ENCODE measurements at places on chromosomes 5 and 9. TPM values are rescaled to one million over a fixed set of nuclear protein-coding genes. Genes with fewer than 3 reads are reported as not detected.

The TLR4 gene
- polyA plus RNA-seq, result under 0.01 TPM

The ZBTB34 gene
- 8.2 TPM for polyA plus RNA-seq

The SAXO1 gene
- 0.11 TPM for polyA plus RNA-seq

The PFN3 gene
- polyA plus RNA-seq, result not detected

The OBP2B gene
- not detected for polyA plus RNA-seq

The ECSCR gene
- 4.9 TPM for polyA plus RNA-seq

The FGF1 gene
- 0.30 TPM for polyA plus RNA-seq

The ZNF484 gene
- 0.55 TPM for polyA plus RNA-seq

The STPG3 gene
- not detected for polyA plus RNA-seq

The KIF12 gene
- polyA plus RNA-seq, result 5.2 TPM

The TMEM8B gene
- polyA plus RNA-seq, result 12.2 TPM

The GPSM1 gene
- polyA plus RNA-seq, result 19.8 TPM

The CXCL14 gene
- 1.5 TPM for polyA plus RNA-seq
